ENCODE measurements at places on chromosomes 3 and 15.

DNA sequence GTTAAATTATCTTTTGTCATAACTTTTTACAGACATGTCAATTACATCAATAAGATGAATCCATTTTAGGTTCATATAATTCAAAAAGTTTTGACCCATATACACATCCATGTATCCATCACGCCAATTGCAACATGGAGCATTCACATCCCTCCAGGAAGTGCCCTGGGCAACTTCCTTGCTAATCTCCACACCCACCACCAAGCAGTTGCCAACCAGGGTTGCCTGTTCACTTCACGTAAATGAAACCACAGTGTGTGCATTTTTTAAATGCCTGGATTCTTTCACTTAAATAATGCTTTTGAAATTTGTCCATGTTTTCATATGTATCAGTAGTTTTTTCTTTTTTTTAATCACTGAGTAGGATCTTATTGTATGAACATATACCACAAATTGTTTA is 40.7 kb upstream of the LYZL4 start:
- DNase-seq = no peak

DNA sequence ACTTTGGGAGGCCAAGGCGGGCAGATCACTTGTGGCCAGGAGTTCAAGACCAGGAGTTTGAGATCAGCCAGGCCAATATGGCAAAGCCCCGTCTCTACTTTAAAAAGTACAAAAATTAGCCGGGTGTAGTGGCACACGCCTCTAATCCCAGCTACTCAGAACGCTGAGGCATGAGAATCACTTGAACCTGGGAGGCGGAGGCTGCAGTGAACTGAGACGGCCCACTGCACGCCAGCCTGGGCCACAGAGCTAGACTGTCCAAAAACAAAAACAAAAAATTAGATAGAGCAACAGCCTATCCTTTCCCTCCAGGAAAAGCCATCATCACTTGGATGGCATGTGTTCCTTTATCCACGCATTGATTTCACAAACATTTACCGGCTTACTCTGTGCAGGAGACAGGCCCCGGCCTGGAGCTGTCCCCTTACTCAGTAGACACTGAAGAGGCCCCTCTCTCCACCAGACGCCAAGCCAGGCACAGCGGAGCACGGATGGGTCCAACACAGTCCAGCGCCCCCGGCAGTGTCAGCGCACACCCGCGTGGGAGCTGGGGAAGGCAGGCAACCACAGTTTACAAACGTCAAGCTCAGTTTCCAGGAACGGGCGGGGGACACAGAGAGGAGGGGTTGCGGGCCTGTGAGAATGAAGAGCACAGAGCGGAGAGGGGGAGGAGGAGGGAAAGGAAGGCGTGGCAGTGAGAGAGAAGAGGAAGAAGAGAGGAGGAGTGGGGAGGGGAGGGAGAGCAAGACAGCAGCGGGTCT is 3.1 kb downstream of the GP5 start:
- peak; percentile 21 for DNase-seq

- no peak for DNase-seq
Measured at GRCh38 chr3:24434651-24435050, 60.0 kb downstream of the THRB start.

DNA sequence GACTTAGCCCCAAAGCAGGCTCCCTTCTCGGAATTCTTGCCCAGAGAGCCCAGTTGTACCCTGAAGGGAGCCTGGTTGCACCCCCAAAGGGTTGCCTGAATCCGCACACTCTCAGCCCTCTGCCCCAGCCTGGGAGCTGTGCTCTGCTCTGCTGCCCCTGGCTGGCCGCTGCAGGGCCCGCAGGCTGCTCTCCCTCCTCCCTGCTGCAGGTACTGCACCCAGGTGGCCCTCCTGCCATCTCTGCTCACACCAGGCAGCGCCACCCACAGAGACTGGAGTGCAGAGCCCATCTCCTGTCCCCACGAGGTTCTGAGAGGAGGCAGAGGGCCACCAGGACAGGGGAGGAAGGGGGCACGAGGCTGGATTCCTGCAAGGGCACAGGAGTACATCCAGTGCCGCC is 134.2 kb upstream of the NSMCE3 start:
- no peak for DNase-seq

GRCh38 chr15:62439543-62440016 is 274.5 kb upstream of the C2CD4B start:
- DNase-seq = no peak

DNA sequence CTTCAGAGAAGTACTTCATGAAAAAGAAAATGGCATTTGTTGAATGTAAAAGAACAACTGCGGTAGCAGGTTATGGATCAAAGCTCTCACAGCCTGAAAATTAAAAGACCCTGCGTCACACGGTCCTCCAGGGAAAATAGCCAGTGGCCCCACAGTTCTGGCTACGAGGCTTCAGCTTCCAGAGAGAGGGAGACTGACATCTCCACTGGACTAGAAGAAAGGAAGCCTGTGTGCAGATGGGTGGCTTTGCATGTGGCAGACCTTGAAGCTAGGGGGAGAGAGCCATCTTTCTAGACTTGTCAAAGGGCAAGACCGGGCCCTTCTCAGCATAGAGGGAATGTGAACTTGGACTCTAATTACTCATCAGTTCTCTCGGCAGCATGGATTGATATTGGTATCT is 159.4 kb downstream of the SLCO3A1 start:
- DNase-seq = no peak

- DNase-seq = no peak
Measured at GRCh38 chr15:70505936-70506912, 257.1 kb downstream of the UACA start.

DNA sequence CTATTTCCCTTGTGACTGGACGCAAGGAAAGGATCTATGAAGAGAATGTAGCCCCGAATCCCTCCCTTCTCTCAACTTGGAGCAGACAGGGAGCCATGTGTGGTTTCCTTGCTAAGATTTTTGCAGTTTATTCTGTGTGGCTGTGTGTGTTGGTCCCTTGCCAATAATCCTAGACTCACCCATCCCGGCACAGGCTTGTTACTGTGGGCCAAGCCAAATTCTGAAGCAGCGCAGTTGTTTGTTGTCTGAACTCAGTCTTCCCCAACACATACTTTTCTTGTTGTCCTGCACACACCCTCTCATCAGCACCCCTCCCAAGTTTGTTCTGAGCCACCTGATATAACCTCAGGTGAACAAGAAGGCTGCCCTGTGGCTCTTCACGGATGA is 193.3 kb upstream of the CTDSPL start:
- no peak for DNase-seq

DNA sequence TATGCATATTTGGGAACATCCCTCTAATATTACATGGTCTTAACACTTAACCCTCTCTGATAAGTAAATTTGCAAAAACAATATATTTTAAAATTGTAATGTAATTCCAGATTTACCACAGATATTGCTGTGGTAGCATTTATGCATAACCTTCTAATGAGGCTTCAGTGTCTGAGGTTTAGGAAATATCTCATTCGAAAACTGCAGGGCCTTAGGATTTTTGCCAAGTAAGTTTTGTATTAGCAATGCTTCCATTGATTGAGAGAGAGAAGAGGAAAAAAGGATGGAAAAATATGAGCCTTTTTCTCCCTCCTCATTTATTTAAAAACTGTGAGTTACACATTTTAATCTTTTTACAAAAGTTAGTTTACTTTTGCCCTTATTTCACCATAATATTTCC is 294.6 kb downstream of the EPHA3 start:
- DNase-seq = no peak

DNA sequence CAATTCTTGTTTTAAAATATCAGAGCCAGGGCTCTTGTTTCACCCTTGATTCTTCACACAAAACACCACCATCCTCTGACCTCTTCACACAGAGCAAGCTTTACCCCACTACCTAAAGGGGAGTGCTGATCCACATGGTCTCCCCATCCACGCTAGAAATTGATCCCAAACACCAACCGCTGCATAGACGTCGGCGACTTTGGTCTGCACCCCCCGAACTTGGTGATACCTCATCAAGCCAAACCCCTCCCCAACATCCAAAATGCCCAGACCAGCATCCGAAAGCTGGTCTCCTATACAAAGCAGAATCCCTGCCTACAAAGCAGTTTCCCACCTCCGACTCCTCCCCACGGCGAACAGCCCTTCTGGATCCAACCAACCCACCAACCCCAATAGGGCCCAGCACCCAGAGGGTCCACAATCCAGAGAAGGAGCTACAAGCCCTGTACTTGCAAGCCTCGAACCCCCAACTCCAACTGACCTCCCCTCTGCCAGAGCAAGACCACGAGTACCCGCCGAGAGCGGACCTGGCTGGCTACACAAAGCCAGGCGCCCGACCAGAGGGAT is 25.8 kb upstream of the MTHFS start:
- DNase-seq = no peak

GRCh38 chr3:45029216-45029615 is 3.1 kb downstream of the CLEC3B start:
- no peak for DNase-seq

DNA sequence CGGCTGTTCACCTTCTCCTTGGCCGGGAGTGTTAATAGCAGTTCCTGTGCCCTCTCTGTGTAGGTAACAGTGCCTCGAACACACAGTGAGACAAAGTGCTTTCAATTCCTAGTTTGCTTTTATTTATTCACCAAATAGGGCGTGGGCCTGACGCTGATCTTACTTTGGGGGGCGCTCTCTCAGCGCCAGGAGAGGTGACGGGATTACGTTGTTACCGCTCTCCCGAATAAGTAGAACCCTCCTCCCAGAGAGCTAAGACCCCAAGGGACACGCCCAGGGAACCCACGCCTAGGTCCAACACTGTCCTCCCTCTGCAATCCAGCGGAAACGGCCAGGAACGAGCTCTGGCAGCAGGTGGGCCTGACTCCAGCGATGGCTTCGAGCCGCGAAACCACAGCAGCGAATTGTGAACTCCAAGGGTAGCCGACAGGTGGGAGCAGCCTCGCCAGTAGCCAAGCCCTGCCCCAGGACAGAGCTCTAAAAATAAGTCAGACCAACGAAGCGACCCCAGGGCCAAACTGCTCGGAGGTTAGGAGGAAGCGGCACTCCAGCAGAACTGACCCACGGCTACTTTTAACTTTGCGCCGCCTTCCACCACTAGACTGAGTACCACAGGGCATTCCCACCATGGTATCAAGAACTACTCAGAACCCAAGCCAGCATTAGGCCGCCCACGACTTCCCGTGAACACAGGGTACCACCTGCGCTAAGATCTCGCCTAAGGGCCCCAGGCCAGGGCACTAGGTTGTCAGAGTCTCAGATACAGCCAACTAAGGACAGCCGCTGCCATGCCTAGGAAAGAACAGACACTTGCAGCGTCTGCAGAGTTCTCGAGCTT is 1.6 kb upstream of the SIN3A start:
- peak; percentile 61 for DNase-seq

DNA sequence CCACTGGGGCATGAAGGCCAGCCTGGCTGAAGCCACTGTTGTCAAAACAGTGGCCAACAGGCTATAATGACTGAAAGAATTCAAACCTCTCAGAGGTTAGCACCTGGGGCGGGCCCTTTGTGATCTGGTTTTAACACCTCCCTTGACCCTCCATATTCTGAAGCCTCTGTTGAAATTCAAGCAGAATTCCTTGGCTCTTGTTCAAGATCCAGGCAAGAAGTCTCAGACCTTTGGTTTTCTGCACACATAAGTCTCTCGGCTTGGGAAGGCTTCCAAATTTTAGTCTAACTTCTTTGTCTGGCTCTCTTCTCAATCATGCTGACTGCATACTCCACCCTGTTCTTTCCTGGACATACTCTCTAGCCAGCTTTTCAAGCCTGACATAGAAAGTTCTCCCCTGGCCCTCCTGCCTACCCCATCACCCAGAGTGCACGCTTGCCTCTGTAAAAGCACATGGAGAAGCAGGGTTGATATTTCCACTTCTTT is 144.5 kb downstream of the PDZRN3 start:
- no peak for DNase-seq

GRCh38 chr3:37712918-37713817 is 148.5 kb upstream of the CTDSPL start:
- no peak for DNase-seq

DNA sequence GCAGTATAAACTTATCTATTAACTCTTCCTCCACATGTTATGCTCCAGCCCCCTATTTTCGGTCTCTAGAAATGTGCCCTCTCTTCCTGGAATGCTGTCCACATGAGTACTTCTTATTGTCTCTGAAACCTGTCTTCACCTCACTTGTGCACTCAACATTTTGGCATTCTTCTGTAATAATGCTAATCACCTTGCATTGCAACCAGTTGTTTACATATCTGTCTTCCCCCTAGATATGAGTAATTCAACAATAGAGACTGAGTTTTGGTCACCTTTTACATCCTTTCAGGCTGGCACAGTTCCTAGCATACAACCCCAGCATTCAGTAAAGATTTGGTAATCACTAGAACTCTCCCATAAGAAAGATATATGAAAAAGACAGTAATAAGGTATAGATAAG is 17.2 kb downstream of the CCDC80 start:
- DNase-seq = no peak

DNA sequence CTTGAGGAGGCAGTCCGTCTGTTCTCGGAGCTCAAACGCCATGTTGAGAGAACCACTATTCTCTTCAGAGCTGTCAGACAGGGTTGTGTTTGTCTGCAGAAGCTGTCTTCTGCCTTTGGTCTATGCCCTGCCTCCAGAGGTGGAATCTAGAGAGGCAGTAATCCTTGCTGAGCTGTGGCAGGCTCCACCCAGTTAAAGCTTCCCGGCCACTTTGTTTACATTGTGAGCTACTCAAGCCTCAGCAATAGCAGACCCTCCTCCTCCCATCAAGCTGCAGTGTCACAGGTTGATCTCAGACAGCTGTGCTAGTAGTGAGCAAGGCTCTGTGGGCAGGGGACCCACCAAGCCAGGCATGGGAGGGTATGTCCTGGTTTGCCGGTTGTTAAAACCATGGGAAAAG is 8.9 kb downstream of the OR5AC2 start:
- no peak for DNase-seq

DNA sequence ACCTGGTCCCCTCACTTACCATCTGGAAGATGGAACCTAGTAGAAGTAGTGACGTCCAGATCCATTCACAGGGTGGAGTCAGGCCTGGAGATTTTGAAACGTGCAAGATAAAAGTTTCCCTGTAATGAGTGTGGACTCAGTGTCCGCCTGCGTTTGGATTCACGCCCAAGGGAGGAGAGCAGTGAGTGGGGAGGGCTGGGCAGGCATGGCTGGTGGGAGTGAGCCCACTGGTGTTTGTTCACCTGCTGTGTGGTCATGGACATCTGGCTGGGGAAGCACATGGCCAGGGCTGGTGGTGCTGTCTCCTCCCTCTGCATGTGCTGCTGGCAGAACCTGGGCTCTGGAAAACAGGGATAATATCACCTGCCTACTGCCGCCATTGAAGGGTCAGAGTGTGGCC is 37.0 kb downstream of the RLBP1 start:
- no peak for DNase-seq

All from stimulated activated CD4-positive, alpha-beta T cell treated with anti-CD3 and anti-CD28 coated beads, Interleukin-1b, Interleukin-23, amount 100 ng/mL, for 1 hour (primary cell).